CD8-positive, alpha-beta T cell (primary cell): ENCODE measurements at places on chromosomes 5 and 9.

- DNase-seq: no peak
These were observed 4.3 kb downstream of the CCL19 start for GRCh38 chr9:34686732-34687131.

- no peak for DNase-seq
These were observed 128.3 kb downstream of the EFNA5 start for GRCh38 chr5:107542428-107542827.

DNA sequence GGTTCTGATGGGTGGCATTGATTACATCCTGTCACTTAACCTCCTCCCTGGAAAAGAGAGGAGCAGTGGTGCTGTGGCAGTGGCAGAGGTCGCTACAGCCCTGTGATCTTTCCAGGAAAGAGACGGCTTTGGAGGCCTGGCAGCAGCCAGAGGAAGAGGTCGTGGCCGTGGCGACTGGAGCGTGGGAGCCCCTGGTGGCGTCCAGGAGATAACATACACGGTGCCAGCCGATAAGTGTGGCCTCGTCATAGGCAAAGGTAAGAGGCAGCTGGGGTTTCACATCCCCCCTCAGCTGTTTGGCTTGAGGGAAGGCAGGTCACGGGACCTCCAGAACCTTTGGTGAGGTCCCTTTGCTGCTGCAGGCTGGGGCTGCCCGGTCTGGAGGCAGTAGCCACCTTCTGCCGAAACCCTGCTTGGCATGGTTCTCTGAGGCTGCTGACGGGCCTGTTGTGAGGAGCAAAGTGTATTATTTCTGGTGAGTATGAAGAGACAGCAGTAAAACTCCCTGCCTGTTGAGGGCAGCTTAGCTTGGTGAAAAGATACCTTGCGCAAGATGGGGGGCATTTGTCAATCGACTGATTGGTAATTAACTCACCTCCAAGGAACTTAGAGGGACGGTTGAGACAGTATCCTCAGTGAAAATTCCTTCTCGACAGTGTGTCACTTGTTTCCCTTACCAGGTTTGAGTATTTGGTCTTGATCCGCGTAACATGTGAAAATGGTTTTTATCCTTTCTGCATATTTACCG lies 38.0 kb upstream of the PRDM12 start:
- no peak for DNase-seq

GRCh38 chr5:44299394-44299793 lies 89.8 kb downstream of the FGF10 start:
- DNase-seq: no peak

DNA sequence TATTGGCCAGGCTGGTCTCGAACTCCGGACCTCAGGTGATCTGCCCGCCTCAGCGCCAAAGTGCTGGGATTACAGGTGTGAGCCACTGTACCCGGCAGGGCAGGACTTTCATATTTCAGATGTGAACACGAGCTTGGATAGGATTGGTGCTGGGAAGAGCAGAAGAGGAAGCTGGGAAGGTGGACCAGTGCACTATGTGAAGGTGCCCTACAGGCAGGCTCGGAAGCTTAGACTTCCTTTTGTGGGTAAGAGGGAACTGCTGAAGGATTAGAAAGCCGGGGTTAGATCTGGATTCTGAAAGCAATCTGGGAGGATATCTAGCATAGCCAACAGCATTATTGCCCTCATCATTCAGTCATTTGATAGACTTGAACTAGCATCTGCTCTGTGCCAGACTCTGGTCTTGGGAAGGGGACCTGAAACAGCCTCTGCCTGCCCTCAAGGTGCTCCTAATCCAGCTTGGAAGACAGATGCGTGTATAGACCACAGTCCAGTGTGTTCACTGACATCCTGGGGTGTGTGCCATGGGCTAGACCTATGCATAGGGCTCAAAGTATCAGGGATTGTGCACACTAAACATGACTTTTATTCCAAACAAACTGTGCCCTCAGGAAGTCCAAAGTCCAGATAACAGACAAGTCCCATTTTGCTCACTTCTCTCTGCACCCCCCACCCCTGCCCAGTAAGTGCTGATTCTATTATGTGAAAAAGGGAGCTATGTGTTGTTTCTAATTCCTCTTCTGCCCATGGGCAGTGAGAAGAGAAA lies 637 bp downstream of the CBY3 start:
- no peak for DNase-seq

- no peak for DNase-seq
These were observed 15.1 kb downstream of the PHF2 start for GRCh38 chr9:93591301-93592007.

DNA sequence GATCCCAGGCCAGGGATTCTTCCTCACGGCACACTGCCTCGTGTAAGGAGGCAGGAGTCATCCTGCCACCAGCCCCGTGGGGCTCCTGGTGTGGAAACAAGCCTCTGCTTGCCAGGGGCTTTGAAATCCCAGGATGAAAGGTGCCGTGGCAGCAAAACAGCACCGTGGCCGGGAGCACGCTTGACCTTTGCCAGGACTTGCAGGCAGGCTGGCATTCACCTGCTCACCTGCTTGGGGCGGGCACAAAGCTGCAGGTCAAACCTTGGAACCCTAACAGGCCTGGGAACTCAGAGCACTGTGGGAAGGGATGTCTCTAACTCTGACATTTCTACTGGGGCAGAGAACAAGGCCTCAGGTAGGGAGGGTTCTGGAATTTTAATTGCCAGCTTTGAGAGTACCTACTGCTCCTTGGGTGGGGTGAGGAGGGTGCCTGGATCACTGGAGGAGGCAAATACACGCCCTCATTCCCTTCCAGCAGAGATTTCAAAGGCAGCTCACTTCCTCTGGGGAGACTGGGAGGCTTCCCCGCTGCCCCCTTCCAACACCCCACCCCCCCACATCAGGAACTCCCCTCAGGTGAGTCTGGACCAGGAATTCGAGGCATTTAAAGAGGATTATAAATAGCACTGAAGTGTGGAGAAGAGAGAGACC lies 45.6 kb upstream of the STXBP1 start:
- DNase-seq: no peak

- no peak for DNase-seq
These were observed 39.6 kb upstream of the TEX48 start for GRCh38 chr9:114721491-114722079.
